Activated naive CD8-positive, alpha-beta T cell treated with anti-CD3 and anti-CD28 coated beads, Interleukin-2, amount 10 ng/mL, durations not matched to agents 7 days and 5 days (primary cell): ENCODE measurements at places on chromosomes 3 and 15.

DNA sequence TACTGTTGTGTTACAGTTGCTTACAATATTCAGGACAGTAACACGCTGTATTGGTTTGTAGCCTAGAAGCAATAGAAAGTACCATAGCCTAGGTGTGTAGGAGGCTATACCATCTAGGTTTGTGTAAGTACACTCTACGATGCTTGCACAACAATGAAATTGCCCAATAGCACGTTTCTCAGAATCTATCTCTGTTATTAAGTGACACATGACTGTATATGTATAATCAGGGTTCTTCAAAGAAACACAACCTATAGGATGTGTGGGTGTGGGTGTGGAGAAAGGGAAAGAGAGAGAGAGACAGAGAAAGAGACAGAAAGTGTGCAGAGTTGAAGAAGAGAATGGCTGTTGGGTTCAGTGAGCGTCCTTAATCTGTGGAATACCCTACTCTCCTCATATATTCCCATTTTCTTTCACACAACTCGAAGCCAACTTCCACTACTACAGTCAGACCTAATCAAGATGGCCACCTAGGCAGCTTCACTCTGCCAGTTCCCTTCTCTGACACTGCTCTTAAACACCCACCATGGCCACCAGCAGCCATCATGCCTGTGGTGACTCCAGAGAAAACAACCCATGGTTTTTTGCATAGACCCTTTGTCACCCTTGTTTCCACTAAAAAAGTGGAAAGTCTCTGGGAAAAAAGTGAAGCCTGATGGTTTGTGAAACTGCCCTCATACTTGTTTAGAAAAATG lies 5.8 kb upstream of the PPP4R2 start:
- no peak for DNase-seq

DNA sequence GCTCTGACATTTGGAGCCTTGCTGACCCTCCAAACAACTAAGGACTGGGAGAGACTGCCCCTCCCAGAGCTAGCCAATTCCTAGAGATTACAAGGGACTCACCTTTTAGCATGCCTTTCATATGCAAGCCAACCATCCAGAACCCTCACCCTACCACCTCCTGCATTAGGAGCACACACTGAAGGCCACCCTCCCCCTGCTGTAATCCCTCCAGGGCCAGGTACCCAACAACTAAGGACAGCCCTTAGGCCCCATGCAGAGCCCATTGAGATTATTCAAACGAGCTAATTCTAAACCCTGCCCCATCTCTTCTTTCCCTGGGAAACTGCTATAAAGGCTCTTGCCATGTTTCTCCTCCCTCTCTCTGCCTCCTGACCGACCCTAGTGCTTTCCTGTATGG lies 352.6 kb downstream of the ERC2 start:
- DNase-seq = no peak

GRCh38 chr15:84590406-84590805 lies 10.4 kb upstream of the ZSCAN2 start:
- DNase-seq = no peak

DNA sequence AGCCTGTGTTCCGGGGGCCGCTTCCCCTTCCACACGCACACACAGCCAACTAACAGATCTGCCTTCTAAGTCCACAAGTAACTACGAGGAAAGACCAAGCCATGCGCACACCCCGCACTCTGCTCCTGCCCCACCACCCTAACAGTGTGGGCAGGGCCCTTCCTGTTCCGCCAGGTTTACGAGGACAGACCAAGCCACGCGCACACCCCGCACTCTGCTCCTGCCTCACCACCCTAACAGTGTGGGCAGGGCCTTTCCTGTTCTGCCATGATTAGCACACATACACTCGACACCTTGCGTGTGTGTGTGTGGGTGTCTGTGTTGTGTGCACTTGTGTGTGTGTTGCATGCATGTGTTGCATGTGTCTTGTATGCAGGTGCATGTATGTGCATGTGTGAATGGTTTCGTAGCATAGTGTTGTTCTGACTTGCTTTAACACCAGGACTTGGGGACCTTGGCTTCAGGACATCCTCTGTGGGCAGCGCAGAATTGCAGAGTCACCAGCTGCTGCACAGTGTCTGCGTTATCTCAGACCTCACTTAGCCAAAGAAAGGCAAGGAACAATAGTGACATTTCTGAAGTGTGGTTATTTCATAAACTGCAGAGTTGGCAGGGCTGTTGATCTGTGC lies 114.4 kb downstream of the CHSY1 start:
- peak; percentile 51 for DNase-seq

GRCh38 chr15:24684313-24684712 lies 8.7 kb downstream of the NPAP1 start:
- no peak for DNase-seq

GRCh38 chr3:123070510-123070909 lies 3.7 kb downstream of the PDIA5 start:
- DNase-seq = no peak

DNA sequence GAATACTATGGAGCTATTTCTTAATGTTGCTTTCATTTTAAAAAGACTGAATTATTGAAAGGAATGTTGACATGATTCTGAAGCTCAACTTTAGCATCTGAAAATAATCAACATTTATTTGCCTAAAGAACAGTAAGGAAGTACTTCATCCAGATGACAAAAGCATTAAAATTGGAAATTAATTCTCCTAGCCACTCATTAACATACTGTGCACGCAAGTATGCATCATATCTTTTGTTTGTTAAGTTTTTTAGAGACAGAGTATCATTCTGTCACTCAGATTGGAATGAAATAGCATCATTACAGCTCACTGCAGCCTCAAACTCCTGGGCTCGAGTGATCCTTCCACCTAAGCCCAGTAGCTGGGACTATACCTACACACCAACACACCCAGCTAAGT lies 632.1 kb upstream of the ALCAM start:
- no peak for DNase-seq

DNA sequence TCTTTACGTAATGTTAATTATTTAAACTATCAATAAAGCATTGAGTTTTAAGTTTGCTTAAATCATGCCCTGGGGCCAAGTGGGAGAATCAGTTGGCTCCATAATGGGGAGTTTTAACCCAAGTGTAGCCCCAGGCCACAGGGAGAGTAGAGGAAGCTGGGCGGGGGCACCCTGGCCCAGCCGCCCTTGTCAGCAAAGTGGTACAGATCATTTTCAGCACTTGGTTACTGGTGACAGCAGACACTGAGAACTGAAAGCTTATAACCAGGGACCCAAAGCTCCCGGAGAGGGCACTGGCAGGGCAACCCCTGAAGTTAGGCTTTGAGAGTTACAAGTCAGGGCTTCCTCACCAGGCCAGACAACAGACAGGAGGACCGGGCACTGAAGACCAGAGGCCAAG lies 90.6 kb downstream of the SEMA5B start:
- DNase-seq = no peak

DNA sequence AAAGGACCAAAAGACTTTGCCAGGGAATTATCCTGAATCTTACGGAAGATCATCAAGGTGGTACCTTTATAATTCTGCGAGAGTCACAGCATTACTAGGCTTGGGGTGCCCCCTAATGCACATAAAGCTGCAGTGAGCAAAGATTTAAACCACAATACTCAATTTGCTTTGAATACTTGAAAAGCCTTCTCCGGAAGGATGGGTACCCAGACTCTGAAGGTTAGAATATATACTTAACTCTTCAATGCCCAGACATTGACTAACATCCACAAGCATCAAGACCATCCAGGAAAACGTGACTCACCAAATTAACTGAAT lies 117.8 kb upstream of the KCNH8 start:
- DNase-seq = no peak

GRCh38 chr3:156563900-156564682 lies 9.2 kb upstream of the SSR3 start:
- DNase-seq = no peak

- DNase-seq = no peak
Measured at GRCh38 chr3:72768006-72768441, 80.2 kb downstream of the SHQ1 start.

DNA sequence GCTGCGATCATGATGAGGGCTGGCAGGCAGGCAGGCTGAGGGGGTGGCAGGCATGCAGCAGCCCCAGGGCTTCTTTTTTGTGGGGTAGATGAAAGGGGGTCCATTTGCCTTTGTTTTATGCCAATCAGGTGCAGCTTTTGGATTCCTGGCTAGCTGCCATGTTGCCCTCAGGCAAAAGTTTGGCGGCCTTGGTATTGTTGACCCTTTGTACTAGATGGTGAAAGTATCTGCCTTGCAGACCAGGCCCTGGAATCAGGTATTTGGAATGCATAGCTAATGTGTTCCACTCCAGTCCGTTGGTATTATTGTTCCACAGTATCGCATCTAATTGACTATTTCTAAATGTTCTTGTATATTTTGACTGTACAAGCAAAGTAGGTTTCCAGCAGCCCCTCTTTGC lies 35.0 kb downstream of the EEFSEC start:
- no peak for DNase-seq

GRCh38 chr15:23866832-23867231 lies 179.7 kb upstream of the NDN start:
- no peak for DNase-seq

DNA sequence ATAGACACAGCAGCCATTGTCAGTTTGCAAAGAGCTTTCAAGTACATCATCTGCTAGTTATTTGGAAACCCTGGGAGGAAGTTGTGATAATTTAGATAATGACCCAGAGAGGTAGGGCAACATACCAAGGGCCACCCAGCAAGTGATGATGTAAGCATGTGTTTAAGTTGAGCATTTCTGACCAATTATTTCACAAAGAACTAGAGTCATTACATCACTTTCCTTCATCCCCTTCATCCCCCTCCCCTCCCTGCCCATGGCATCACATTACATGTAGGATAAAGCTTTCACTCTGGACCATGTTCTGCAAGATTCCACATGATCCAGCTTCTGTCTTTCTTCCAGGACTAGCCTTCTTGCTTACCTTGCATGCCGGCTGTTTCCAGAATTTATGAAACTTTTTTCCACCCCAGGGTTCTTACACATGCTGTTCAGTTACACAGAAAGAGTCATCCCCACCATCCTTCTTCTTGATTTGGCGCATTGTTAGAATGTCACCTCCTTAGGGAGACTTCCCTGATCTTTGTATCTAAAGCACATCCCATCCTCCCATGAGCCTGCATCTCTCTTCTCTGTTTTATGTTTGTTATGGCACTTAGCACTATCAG lies 71.3 kb downstream of the PTPRG start:
- no peak for DNase-seq

DNA sequence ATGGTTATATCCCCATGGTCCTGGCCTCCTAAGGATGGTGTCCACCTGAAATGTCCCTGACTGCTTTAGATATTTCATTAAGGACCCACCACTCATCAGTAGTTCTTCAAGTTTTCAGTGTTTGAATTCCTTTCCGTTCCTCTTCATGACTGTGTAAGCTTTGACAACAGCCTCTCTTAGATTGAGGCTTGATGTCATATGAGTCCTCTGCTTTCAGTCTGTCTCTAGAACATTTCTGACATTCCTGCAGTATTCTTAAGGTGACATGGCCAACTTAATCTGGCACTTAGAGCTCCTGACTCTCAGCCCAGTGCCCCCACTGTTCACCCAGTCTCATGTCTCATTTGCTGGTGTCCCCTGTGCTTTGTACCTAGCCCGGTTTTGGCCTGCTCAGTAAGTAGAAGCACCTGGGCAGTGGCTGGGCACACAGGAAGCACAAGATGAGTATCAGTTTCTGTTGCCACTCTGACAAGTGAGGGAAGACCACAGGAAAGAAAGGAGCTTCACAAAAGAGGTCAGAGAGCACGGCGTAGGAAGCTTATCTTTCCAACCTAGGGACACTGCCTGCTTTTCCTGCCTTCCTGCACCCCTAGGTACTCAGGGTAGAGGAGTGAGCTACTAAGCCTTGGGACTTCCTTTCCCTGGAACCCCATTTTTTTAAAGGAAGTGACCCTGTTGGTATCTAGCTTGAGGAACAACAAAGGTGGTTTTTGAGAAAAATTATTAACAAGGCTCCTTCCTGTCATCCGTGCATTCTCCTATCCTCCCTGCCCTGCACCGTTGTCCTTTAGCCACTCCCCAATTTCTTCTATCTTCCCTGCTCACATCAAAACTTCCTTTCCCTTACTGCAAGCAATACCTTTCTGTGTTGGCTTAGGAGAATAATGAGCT lies 103.1 kb downstream of the KLHL25 start:
- DNase-seq = peak; percentile 54

DNA sequence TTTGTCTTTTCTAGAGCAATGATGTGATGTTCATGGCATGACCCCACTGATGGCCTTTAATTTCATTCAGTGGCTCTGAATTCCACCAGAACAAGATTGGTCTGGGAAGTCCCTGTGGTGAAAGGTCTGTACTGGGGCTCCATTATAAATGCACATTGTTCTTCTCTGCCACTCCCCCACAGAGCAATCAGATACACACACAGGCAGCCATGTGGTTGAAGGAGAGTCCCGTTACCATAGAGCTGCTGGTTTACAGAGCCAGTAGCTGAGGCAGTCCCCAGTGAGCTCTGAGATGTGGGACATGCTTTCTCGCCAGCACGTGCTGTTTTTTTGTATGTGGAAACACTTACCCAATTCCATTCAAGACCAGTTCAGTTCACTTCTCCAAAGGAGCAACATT lies 172.7 kb upstream of the TRIM42 start:
- no peak for DNase-seq

- DNase-seq = no peak
Measured at GRCh38 chr3:17874636-17875035, 132.2 kb upstream of the TBC1D5 start.

- DNase-seq = no peak
Measured at GRCh38 chr3:45554006-45554666, 40.4 kb upstream of the LIMD1 start.

DNA sequence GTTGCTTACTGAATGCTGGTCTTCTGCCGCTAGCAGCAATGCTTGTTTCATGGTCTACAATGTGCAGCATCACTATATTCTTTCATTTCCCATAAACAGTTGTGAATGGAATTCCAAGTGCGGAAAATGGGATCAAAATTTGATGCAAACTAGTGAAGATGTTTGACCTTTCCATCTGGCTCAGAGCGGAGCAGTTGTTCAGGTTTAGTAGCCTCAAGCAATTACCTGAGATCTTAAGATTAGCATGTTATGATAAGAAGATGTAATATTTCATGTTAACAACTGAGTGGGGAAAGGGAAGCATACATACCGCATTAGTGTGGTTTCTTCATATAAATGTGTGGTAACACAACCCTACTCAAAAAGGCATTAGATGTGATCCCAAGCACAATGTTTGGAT lies 221.1 kb upstream of the CFAP20DC start:
- no peak for DNase-seq

DNA sequence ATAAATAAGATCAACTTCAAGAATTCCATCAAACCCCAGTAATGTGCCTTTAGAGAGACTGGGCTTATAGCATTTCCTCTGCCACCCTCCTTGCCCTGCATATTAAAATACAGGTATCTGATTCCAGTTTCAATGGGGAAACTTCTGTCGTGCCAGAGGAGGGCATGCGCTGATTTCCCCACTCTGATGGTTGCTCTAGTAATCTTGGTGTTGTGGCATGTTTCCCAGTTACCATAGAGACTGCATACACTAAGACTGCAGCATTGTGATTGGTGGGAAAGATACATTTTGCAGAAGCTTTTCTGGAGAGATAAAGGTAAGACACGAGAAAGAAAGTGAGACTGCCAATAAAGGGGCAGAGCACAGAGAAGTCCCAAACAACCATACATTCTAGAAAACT lies 225.6 kb downstream of the TIGIT start:
- no peak for DNase-seq
